AG08396 (cell line): ENCODE measurements at places on chromosomes 7 and 10.

GRCh38 chr7:17099083-17099973 is 199.1 kb upstream of the AHR start:
- DNase-seq: peak; percentile 6

DNA sequence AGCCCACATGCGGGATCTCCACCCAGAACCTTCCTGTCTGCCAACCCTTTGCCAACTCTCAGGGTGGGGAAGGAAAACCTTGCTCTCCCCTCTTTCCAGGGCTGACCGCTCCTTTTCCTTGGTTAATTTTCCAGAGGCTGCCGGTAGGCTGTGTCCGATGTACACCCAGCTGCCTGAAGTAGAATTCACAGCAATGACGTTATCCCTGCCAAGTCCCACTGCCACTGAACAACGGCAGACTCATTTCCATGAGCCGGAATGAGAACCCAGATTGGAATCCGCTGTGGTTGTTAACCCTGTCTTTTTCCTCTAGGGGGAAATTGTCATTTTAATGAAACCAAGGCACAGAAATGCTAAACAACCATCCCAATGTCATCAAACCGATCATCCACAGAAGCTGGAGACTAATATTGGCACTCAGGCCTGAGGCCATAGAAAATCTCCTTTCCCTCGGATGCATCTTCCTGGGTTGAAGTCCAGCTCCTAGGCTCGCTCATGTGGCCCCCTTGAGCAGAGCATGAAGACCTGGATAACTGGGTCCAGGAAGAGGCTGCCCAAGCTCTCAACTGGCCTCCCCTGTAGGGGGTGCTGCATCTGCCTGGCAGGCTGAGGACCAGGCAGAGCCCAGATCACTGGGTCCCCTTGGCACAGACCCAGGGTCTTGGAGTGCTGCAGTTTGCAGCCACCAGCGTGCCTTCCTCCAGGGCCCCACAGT is 30.4 kb downstream of the KLRG2 start:
- peak; percentile 76 for DNase-seq

GRCh38 chr7:47970761-47971160 is 8.7 kb downstream of the HUS1 start:
- no peak for DNase-seq

DNA sequence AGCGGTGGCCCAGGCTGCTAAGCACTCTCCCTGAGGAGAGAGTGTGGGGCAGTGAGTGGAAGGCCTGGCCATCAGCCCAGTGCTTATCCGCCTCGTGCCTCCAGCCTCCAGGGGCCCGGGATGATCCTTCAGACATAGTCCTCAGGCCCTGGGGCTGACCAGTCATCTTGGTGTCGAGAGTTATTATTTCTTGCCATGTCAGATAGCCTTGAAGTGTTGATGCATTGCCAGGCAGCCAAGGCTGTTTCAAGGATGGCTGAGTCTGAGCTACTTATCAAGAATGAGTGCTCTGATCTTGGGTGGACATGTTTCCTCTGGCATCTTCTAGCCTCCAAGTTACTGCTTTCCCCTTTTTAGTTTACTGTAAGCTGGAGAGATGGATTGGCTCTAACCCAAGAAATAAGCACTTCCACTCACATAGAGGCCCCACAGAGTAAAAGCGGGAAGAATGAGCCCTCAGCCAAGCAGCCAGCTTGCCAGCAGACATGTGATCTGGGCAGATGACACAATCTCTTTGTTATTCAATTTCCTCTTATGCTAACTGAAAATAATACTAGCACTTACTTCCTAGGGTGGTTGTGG is 136.5 kb upstream of the NAMPT start:
- peak; percentile 62 for DNase-seq

- no peak for DNase-seq
Observed at GRCh38 chr7:36455646-36456045, 66.0 kb downstream of the ANLN start.

DNA sequence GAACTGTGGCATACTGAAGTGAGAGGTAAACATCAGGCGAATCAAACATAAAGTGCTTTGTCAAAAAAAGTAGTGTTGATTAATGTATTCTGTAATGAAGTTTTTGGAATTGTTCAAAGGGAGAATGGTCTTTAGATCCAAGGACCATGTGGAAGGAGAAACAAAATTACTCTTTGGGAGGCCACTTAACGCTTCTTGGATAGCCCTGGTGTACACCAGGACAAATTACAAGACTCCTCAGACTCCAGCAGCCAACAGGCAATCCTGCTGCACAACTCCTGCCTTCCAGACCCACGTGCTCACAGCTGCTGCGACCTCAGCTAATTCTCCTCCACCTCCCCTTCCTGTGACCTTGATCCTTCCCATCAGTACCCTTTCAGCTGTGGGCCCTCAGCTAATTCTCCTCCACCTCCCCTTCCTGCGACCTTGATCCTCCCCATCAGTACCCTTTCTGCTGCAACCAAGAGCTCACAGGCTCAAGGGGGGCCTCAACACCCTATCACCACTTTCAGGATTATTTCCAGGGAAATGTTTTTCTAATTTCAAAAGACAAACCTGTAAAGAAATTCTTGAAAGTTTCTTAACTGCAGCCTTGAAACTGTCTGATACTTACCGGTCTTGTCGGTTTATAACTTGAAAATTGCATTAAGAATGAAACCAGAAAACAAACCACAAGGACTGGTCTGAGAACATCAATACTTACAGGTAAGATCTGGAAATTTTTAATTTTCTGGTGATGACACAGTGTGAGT is 29.7 kb upstream of the DDC start:
- DNase-seq: no peak

- DNase-seq: no peak
Observed at GRCh38 chr7:30260246-30260768, 24.1 kb upstream of the ZNRF2 start.

GRCh38 chr7:131945957-131946544 is 389.6 kb upstream of the PODXL start:
- DNase-seq: no peak
